ENCODE measurements at places on chromosomes 4 and X.

- DNase-seq = no peak
These were observed 228.1 kb upstream of the PRPS2 start for GRCh38 chrX:12563121-12563520.

DNA sequence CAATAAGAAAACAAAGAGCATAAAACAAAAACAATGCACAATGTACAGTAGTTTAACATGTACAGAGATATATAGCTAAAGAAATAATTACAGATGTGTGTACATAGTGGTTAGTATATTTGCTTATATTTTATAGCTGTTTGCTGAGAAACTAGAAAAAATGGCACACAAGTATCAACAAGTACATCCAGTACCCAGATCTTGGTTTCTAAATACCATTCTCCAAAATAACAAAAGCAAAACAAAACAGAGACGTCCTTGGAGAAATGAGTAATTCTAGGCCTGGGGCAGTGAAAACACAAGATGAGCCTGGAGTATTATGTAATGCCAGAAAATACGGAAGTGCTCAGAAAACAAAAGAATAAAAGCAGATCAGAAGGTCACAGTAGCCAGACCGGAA, 189.6 kb downstream of the TMEM47 start:
- no peak for DNase-seq

DNA sequence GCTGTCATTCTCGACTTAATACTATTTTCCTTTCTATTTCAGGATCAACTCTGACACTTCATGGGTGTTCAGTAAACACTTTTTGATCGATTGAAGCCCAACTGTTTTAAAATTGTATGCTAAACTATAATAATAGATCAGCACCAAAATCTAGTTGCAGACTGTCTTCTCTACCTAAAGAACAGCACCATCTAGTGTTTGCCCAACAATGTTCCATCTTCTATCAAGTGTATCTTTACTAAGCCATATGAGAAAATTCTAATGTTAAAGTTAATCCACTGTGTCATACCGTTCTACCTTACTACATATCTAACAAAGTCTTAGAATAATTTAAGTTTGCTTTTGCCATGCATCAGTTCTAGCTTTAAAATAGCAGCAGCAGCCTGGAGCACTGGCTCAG, 113.0 kb upstream of the PRDX4 start:
- no peak for DNase-seq

- no peak for DNase-seq
These were observed 299.2 kb downstream of the UNC5C start for GRCh38 chr4:95249426-95250021.

GRCh38 chrX:99383786-99384185, 1026.3 kb downstream of the PCDH19 start:
- DNase-seq = no peak

GRCh38 chrX:1242891-1243402, 25.7 kb upstream of the CSF2RA start:
- peak; percentile 27 for DNase-seq

- DNase-seq = no peak
These were observed 57.3 kb upstream of the ZNF157 start for GRCh38 chrX:47313056-47313455.

DNA sequence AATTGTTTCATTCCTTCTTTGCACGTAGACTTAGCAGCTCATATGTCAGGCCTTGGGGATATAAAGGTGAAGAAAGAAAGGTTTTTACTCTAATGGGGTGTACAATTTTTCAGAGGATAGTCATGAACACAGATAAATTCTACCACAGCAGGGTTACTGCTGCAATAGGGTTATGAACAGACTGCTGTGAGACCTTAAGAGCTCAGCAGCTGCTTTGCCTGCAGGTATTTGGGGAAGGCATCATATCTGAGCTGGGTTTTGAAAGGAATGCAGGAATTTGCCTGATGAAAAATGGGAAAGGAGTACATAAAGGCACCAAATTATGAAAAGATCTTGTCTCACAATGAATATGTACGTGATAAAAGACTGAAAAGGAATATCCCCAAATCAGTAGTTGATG, 128.9 kb downstream of the CEP135 start:
- no peak for DNase-seq

DNA sequence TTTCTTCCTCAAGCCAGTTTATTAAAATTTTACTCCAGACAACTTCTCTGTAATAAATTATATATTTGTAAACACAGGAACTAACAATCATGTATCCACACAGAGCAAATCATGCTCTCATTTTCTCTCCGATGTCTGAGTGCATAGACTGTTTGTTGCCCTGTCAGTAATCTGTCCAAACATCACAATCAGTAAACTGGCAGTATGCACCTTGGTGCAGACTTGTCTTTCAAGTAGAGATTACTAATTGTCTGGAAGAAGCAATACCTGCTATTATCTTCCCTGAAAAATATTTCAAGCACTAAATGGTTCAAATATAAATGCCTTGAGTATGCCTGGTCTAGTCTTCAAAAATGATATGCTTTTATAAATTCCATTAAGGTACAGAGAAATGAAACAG, 1260.9 kb downstream of the C4orf33 start:
- no peak for DNase-seq

DNA sequence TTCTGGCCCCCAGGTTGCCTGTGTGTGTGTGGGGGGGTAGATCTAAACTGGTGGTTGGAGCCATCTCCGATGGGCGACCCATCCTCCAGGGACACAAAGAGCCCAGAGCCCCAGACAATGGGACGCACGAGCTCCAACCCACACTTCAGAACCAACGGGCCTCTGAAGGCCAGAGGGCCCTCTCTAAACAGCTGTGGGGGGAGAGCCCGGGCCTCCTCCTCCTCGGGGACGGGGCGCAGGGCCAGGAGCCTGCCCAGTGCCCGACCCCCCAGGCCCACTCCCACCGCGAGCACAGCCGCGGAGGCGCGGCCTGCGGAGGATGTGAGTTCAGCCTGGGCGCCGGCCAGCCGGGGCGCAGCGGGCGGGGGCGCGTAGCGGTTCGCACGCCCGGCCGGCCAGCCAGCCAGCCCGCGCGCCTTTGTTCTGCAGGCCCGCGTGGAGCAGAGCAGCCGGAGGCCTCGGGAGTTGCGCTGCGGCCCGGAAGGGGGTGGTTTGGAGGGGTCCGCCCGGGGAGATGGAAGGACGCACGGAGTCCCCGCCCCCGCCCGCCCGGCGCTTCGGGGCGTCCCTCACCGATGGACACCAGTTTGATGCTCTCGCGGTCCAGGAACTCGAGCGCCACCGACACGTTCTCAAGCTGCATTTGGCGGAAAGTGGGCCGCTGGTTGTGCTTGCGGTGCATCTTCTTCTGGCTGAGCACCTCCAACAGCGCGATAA, 4.0 kb downstream of the FLNA start:
- DNase-seq = no peak

- DNase-seq = no peak
These were observed 109.8 kb downstream of the LUZP4 start for GRCh38 chrX:115399306-115399705.

DNA sequence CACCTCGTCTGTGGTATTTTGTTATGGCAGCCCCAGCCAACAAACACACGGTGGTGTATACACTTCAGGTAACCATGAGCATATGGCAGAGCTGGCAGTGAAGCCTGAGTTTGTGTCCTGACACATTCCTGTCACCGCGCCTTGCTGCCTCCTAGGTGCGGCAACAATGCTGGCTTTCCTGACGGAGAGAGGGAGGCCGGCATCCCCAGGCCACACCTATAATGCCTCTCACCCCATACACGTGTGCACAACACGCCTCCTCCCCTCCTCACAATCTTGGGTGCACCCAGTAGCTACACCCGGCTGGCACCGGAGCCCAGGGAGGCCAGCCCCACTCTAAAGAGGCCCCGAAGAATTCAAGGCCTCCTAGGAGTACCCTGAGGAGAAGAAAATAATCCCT, 158.5 kb downstream of the NSUN7 start:
- DNase-seq = no peak

DNA sequence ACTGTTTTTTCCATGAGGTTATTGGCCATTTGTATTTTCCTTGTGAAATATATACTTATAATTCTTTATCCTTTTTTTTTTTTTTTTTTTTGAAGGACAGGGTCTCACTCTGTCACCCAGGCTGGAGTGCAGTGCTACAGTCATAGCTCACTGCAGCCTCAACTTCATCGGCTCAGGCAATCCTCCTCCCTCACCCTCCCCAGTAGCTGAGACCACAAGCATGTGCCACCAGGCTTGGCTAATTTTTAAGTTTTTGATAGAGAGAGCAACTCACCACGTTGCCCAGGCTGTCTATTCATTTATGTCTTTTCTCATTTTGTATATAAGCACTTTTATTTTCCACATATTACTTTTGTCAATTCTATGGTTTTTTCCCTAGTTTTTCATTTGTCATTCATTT, 16.8 kb downstream of the RBPJ start:
- no peak for DNase-seq

- DNase-seq = no peak
These were observed 39.2 kb upstream of the C4orf54 start for GRCh38 chr4:99696801-99697200.

- DNase-seq = no peak
These were observed 48.4 kb downstream of the ATP8A1 start for GRCh38 chr4:42608551-42608950.

GRCh38 chr4:48300004-48300403, 30.4 kb upstream of the TEC start:
- no peak for DNase-seq

- DNase-seq = peak; percentile 1
These were observed 51.3 kb upstream of the MAP3K15 start for GRCh38 chrX:19566359-19567222.

- no peak for DNase-seq
These were observed 7.5 kb upstream of the LETM1 start for GRCh38 chr4:1863297-1864033.

- DNase-seq = no peak
These were observed 4.2 kb downstream of the RPS4X start for GRCh38 chrX:72272868-72273267.

DNA sequence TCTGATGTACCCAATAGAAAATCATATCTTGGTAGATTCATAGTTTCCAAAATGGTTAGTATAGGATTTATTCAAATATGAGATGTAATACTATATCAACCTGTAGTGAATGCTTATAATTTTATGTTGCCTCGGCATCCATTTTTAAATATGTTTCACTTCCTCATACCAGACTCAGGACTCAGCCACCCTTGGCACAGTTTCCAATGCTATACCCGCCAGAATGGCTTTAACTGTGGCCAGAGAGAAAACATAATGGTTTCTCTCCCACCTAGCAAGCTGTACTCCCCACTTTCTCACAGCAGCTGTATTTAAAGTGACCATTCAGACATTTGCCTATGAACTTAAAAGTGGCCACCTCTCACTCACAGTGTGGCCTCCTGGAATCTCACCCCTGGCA, 466.6 kb upstream of the PABPC4L start:
- no peak for DNase-seq

- no peak for DNase-seq
These were observed 40.5 kb downstream of the FABP2 start for GRCh38 chr4:119281393-119281792.

DNA sequence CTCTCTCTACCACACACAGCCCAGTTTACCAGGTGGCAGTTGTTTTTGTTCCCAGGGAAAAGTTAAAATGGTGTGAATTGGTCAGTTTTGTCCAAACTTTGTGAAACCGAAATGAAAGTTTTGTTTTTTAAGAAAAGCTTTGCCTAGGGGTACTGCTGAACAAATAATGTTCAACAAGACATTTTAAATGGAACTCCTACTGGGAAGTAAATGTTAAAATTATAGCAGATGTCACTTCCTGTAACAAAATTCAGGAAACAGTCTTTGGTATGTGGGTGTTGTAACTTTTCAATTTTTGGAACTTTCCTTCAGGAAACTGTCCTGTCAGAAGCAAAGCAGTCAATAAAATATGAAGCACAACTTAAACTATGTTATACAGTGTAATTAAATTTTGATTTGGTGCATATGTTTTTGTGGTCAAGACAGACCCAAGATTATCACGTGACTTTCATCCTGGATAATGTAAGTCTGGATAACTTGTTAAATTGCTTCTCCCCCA, 79.5 kb downstream of the AFF1 start:
- DNase-seq = no peak

GRCh38 chr4:137957806-137958205, 284.3 kb downstream of the SLC7A11 start:
- DNase-seq = no peak

GRCh38 chr4:52788806-52789205, 37.6 kb upstream of the ERVMER34-1 start:
- DNase-seq = no peak

DNA sequence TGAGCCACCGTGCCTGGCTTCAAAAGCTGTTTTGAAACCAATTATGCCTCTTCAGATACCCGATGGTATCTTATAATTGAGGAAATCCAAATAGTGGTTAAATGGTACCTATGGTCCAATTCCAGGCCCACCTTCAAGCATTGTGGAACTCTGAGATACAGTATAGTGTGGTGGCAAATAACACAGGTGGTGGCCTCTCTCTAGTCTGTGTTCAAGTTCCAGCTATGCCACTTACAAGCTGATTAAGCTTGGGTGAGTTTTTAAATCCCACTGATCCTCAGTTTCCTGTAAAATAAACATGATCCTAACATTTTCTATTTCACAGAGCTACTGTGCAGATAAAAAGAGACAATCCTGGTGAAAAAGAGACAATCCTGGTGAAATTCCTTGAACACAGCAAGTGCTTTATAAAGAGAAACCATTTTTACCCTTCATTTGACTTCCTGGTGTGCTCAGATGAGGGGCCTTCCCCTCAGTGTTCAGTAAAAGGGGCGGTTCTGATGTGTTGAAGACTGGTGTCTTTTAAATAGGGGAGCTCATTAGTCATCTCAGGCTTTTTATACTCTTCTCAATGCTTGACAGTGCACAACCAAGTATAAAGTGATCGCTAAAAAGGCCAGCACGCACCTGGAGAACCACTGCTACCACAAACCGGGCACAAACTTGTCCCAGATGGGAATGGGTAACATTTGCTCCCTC, 30.8 kb upstream of the CD40LG start:
- no peak for DNase-seq

- DNase-seq = no peak
These were observed 49.3 kb upstream of the RPL34 start for GRCh38 chr4:108570993-108571569.

GRCh38 chrX:10828036-10828435, 207.7 kb upstream of the MID1 start:
- DNase-seq = no peak

GRCh38 chr4:140344621-140345020, 28.8 kb upstream of the SCOC start:
- no peak for DNase-seq

DNA sequence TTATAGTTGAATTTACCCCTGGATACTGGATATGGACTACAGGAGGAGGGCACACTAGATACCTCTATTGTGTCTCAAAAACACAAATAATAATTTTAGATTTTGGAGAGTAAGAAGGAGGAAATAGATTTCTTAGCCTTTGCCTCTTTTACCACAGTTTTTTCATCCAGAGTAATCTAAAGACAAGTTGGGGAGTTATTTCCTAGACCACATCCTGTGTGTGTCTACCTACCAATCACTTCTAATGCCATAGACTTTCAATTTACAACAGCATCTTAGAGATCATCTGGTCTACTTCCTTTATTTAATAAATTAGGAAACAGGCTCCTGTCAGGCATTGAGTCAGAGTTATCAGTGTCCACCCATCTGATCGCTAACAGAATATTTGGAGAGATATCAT, 191.5 kb downstream of the EDA start:
- no peak for DNase-seq

Data from activated CD4-positive, alpha-beta T cell treated with anti-CD3 and anti-CD28 coated beads, Interleukin-2, amount 50 U/mL, for 4 hours (primary cell).